COLO829 (cell line): ENCODE measurements at places on chromosomes 3 and 15.

GRCh38 chr3:108527109-108527508 is 16.7 kb upstream of the MYH15 start:
- DNase-seq = no peak

- no peak for DNase-seq
These were observed 4.4 kb upstream of the PLSCR2 start for GRCh38 chr3:146473726-146474125.

DNA sequence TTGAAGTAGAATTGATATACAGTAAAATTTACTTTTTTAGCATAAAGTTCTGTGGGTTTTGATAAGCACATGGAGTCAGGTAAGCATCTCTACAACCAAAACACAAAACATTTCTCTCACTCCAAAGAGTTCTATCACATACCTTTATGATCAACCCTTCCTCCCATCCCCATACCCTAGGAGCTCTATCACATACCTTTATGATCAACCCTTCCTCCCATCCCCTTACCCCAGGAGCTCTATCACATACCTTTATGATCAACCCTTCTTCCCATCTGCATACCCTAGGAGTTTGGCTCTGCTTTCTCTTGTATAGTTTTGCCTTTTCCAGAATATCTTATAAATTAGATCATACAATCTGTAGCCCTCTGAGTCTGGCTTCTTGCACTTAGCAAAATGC is 315.1 kb downstream of the ROBO2 start:
- no peak for DNase-seq

- no peak for DNase-seq
These were observed 665.4 kb upstream of the CBLB start for GRCh38 chr3:106534206-106534605.
